Lung (tissue), 17 donors: ENCODE measurements at places on chromosomes 2 and 18. TPM values are rescaled to one million over a fixed set of nuclear protein-coding genes. Genes with fewer than 3 reads are reported as not detected.
A peak's percentile ranks its signal among the peaks of the same experiment; 100 is the strongest.

DNA sequence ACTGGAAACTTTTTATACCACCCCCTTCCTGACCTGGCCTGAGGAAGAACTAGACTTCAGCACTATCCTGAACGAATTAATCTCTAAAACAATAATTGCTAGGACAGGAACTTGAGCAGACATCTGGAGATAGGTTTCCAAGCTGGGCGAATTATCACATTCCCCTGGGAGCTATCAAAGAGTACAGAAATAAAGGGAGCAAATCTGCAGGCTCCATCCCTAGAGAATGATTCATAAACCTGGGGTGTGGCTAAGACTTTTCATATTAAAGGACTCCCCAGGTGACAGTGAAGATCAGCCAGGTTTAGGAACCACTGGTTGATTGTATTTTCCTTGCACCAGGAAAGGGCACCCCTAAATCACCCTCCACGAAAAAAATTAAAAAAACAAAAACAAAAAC is 105.6 kb upstream of the NOL4 start:
- no peak for DNase-seq

Gene TPRKB
- 15.1 TPM for total RNA-seq

GRCh38 chr2:208025037-208025813 is at the start of gene PLEKHM3:
Gene PLEKHM3, minus strand, starts transcription at chr2:208025527. Its CDS starts 23,888 bp downstream, at chr2:208001639.
- peak; percentile 89 for DNase-seq

DNA sequence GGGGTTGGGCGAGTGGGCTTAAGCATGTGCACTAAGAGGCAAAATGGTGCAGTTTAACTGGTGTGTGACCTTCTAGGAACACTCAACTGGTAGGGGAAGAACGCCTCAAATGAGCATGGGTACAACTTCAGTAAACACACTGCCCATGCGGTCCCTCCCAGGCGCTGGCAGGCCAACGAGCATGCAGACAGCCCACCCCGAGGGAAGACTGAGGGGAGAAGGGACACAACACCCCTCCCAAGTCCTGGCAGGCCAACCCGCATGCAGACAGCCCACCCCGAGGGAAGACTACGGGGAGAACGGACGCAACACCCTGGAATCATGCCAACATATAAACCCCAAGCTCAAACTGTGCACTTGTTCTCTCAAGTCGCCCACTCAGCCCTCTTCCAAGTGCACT is 456.0 kb downstream of the FBXO15 start:
- peak; percentile 19 for DNase-seq

Gene CPLX4
- total RNA-seq, result not detected

DNA sequence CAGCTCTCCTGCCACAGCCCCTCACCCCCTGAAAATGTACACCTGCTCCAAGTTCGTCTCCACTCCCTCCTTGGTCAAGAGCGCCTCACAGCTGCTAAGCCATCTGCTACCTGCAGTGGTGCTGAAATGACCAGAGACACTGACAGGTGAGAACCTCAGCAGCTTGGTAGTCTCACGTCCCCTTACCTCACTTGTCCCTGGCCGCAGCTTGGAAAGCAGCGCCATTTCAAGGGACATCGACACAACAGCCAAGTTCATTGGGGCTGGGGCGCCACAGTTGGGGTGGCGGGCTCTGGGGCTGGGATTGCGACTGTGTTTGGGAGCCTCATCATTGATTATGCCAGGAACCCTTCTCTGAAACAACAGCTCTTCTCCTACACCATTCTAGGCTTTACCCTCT is 47.5 kb downstream of the ANKRD44 start:
- no peak for DNase-seq

DNA sequence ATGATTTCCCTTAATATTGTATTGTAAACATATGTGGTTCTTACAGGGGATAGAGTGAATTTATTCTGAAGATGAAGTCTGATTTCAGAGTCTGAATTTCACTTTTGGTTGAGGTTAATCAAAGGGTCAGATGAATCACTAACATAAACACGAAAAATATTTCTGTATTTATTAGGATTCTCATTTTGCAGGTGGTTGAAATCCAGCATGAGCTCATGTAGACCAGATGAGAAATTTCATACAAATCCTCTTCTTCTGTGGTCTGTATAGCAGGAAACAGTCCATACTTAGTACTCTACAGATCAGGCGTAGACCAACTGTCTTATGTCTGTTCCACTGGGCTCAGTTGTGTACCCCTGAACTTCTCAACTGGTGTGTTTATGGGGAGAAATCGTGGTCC is 157.8 kb downstream of the BABAM2 start:
- DNase-seq, result no peak

- no peak for DNase-seq
These were observed 215.7 kb downstream of the WDPCP start for GRCh38 chr2:63372549-63372948.

DNA sequence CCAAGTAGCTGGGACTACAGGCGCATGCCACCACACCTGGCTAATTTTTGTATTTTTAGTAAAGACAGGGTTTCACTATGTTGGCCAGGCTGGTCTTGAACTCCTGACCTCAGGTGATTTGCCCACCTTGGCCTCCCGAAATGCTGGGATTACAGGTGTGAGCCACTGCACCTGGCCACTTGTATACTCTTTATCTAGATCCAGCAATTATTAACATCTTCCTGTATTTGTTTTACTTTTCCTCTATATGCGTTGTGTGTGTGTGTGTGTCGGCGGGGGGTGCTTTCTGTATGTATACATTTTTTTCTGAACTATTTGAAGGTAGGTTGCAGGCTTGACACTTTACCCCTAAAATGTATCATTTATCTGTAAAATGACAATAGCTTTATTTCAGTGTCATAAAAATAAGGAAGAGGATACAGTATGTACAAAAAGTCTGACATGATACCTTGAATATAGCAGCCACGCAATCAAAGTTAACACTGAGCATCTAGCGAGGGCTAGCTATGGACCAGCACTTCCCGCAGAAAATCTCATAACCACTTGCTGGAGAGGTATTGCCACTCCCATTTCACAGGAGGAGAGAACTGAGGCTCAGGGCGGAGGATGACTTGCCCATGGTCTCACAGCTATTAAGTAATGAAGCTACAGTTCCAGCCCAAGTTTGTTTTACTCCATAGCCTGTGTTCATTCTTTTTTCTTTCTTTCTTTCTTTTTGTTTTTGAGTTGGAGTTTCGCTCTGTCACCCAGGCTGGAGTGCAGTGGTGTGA is 251.3 kb downstream of the MYCN start:
- no peak for DNase-seq

GRCh38 chr2:236816197-236817170 is 246.9 kb downstream of the ACKR3 start:
- DNase-seq, result no peak

DNA sequence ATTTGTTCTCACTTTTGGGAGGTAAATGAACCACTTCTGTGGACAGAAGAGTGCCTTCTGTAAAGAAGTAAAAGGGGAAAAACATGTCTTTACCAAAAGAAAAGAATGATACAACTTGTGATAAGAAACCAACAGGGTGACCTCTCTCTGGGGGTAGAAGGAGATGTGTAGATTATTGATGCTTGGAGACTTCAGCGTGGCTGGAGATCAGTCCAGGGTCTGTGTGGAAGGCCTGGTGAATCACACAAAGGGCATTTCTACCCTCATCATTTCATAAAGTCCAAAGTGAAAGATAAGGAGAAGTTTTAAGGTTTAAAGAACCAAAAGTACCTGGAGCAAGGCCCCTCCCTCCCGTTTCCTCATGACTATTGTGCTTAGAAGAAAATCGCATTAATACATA is 142.5 kb downstream of the NCK2 start:
- DNase-seq, result no peak

GRCh38 chr2:169978402-169979017 is 151.3 kb downstream of the UBR3 start:
- DNase-seq, result no peak

DNA sequence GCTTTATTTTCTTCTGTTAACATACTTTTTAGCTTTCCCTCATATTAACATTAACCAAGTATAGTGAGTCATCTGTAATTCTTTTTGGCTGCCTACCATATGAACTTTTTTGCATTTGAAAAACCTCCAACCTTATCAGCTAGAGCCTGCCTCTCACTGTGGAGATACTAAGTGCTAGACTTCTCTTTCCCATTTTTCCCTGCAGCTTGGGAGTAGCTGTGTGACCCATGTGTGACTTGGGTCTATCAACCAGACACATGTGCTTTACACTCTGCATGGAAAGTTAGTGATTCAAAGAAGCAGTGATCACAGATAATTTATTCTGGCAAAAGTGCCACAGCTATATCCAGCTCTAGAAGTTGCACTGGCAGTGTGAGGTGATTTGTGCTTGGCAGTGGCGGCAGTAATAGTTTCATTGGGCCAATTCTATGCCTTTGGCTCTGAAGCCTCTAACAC is 36.3 kb downstream of the PREPL start:
- peak; percentile 71 for DNase-seq

DNA sequence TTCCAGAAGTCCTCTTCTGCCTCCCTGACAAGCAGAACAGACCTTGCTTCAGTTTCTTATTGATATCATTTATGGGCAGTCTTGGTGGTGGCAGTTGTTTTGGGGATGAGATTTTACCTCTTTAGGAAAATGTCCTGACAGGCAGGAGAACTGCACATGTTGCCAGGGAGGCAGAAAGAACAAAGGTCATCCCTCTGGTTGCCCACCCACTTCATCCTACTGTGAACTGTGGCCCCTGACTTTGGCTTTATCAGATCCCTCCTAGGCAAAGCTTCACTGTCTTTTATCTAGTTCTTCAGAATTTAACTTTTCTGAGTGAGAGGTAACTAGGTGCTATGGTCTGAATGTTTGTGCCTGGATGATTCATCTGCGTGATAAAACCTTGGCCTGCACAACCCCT is 2071.3 kb upstream of the CELF4 start:
- DNase-seq, result no peak

- DNase-seq, result no peak
These were observed 8.7 kb downstream of the PTH2R start for GRCh38 chr2:208415255-208415654.

- DNase-seq, result no peak
These were observed 470.7 kb upstream of the ZEB2 start for GRCh38 chr2:144990661-144991060.

Gene KLHL41
- total RNA-seq, result 1.6 TPM

DNA sequence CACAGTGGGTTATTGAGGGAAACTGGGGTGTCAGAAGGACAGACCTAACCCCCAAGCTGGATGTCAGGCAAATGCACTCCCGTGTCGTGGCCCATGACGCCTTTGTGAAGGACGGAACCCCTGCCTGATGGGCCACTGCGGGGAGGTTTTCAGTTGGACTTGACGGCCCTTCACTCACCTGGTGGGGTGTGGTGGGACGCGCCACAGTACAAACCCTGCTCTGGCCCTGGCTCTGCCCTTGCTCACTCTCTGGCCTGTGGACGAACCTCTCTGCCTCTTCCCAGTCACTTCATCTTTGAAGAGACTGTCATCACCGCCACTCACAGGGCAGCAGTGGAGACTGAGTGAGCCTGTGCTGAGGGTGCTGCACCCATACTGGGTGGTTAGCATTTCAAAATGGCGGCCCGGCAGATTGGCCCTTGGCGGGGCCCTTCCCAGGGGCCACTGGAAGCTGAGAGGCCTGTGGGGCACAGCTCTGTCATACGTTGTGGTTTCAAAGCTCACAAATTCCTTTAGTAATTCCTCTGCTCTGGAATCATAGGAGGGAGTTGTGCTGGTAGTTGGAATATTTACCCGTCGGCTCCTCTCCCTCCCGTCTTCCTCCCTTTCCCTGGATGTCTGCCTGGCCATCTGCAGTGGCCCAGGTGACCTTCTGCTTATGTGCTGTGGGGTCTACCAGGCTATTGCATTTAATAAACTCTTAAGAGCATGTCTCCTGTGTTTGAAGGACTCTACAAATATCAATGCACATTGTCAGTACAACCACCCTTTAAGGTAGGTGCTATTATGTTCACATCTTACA is 200.6 kb downstream of the CTIF start:
- no peak for DNase-seq

Gene BCL2
- 30.9 TPM for total RNA-seq

GRCh38 chr2:1656326-1656960 is 87.9 kb downstream of the PXDN start:
- DNase-seq, result no peak

- no peak for DNase-seq
These were observed 143.7 kb upstream of the CTNNA2 start for GRCh38 chr2:79369127-79369526.

DNA sequence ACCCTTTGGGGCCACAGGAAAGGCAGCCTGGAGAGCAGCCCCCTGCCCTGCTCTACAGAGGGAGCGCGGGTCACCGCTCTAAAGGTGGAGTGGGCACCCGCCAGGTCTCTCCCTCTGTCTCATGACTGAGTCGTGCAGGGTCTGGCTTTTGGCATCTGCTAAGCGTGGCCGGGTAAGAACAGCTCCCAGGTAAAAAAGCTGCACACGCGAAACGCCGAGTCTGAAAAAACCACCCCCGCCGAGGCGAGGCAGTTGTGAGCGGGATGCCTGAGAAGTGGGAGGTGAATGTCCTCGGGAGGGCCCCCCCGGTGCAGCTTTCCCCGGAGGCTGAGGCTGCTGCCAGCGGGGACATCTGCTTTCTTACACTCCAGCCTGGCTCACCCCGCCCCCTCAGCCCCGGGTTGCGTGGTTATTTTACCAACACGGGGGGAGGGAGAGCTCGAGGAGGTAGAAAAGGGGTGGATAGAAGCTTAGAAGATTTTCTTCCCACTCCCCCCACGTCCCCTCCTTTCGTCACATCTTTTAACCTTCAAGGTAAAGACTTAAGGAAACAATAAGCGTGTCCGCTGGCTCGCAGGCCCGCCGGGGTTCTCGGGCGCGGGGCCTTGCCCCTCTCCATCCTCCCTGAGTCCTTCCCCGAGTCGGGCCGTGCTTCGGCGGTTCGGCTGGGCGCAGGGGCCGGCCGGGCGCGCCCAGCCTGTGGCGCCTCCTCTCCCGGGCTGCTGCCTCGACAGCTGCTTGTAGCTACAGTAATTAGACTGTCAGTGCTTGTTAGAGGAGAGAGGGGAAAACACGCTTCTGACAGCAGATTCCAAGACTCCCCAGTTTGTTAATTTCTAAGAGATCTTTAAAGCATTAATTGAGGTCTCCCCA is 70.6 kb upstream of the PSMD14 start:
- peak; percentile 62 for DNase-seq

Gene LIPT1
- 6.0 TPM for total RNA-seq

DNA sequence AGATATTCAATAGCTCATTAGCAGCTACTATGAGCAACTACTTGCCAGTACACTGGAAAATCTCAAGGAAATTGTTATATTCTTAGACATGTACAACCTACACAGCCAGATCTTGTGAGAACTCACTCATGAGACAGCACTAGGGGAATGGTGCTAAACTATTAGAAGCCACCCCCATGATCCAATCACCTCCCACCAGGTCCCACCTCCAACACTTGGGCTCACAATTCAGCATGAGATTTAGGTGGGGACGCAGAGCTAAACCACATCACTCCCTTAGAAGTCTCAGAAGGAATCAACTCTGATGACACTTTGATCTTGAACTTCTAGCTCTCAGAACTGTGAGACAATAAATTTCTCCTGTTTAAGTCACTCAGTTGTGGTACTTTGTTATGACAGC is 418.3 kb upstream of the SPHKAP start:
- no peak for DNase-seq

- DNase-seq, result no peak
These were observed 12.1 kb upstream of the GBX2 start for GRCh38 chr2:236180076-236180816.

- peak; percentile 55 for DNase-seq
These were observed 25.4 kb upstream of the CHN1 start for GRCh38 chr2:175030380-175031271.

GRCh38 chr18:51009072-51009471 is 20.9 kb upstream of the SMAD4 start:
- DNase-seq, result no peak

- no peak for DNase-seq
These were observed 6.7 kb upstream of the TNP1 start for GRCh38 chr2:216866515-216867095.
